Anterior cingulate cortex (tissue), 58 donors: ENCODE measurements at places on chromosomes 1 and 21.
A peak's percentile ranks its signal among the peaks of the same experiment; 100 is the strongest.

- no peak for DNase-seq
Observed at GRCh38 chr1:109713636-109714035, 1.6 kb downstream of the GSTM5 start.

DNA sequence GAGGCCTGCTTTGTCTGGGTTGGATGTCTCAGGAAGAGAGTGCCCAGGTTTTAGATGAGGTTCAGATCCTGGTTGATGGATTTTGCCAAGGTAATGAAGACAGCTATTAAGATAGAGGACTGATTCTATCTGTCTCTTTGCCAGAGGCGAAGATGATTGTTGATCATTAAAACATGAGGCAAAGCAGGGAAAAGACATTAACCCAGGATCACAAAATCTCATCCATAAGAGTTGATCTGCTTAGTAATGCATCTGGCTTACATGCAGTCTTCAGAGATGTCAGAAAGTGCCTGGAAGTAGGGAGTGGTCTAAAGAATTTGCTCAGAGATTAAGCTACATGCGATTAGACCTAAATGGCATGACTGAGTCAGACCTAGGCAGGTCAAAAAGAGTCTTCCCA is 229.6 kb upstream of the PLD5 start:
- DNase-seq: no peak

DNA sequence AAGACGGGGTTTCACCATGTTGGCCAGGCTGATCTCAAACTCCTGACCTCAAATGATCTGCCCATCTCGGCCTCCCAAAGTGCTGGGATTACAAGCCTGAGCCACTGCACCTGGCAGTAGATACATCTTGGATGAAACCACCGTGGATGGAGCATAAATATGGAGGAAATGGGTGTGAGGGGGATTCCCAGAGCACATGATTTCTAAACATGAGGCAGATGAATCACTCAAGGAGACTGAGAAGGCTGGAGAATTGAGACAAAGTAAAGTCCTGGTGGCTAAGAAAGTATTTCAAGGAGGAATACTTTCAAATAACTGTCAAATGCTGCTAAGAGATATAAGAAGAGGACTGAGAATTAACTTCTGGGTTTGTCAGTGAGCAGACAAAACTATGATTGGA is 5.4 kb upstream of the PGBD5 start:
- no peak for DNase-seq

GRCh38 chr1:6447016-6447817 is 18.8 kb downstream of the TNFRSF25 start:
- DNase-seq: no peak

DNA sequence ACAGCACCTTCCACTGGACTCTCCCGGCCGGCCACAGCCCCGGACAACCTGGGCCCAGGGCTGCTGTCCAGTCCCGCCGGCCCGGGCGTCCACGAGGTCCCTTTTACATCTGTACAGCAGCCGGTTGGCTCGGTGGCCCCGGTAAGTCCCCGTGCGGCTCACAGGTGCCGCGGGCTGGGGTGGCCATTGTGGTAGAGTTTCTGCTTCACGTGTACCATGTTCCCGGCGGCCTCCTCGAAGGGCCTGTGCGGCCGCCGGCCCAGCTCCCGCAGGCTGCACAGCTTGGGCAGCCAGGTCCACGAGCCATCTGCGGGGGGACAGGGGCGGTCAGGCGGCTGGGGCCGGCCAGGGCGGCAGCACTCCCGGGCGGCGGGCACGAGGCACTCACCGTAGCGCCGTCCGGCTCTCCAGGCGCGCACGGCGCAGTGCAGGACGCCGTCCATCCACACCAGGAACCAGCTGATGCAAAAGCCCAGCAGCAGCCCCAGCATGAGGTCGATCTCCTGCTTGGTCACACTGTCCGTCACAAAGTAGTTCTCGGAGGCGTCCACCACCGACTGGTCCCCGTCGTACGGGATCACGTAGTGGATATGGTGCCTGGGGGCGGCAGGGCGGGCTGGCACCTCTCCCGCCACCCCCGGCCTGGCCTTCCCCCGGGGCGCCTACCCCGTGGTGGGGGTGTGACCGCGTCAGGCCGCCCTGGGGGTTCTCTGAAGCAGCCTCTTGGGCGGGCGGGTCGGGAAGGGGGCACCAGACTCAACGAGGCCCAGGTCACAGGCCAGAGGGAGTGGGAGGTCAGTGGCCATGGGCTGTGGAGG is 5.0 kb downstream of the TMEM240 start:
- no peak for DNase-seq

DNA sequence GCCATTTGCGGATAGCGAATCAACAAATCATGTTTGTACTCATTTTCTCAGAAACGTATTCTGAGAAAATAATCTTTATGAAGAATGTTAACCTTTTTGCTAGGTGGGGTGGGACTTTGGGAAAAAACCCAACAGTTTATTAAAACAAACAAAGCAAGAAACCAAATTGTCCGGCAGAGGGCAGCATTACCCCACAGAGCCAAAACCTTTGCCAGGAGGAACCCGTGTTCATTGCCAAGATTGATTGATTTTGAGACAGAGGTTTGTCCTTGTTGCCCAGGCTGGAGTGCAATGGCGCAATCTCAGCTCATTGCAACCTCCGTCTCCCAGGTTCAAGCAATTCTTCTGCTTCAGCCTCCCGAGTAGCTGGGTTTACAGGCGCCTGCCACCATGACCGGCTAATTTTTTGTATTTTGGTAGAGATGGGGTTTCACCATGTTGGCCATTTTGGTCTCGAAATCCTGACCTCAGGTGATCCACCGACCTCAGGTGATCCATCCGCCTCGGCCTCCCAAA is 70.8 kb upstream of the RHOU start:
- DNase-seq: peak; percentile 32

GRCh38 chr1:18249631-18250030 is 142.0 kb downstream of the IGSF21 start:
- DNase-seq: peak; percentile 30
